CD14-positive monocyte (primary cell): ENCODE measurements at places on chromosomes 4 and X. TPM values are rescaled to one million over a fixed set of nuclear protein-coding genes. Genes with fewer than 3 reads are reported as not detected.

DNA sequence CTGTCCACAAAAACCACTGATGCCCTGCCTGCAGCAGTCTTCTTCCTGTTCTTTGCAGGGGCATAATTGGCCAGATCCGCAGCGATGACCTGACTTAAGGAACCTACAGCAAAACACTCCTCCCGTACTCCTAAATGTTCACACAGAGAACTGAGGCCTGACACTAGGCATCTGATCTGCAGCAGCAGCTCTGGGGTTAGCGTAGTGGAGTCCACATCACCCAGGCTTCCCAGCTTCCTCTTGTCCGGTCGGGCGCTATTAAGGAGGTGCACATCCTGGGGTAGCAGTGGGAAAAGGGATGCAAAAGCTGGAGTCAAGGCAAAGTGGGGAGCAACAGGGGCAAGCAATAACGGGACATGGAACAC, 758 bp downstream of the SCFD2 start:
- peak overlapping the region; percentile 42 for H3K27ac ChIP-seq
- peak overlapping the region; percentile 59 for H3K4me3 ChIP-seq
- H3K27me3 ChIP-seq, result no peaks in the 10 kb centered on the region
- H3K4me1 ChIP-seq, result peaks cover 18% of the 10 kb centered on the region

GRCh38 chr4:153154007-153154975, 50.0 kb upstream of the TRIM2 start:
- H3K4me1 ChIP-seq, result peaks cover 38% of the 10 kb centered on the region
- no peaks in the 10 kb centered on the region for H3K36me3 ChIP-seq
- peaks cover 7% of the 10 kb centered on the region for H3K27me3 ChIP-seq
- peak; percentile 68 for DNase-seq
- H3K27ac ChIP-seq, result no peak overlapping the region

DNA sequence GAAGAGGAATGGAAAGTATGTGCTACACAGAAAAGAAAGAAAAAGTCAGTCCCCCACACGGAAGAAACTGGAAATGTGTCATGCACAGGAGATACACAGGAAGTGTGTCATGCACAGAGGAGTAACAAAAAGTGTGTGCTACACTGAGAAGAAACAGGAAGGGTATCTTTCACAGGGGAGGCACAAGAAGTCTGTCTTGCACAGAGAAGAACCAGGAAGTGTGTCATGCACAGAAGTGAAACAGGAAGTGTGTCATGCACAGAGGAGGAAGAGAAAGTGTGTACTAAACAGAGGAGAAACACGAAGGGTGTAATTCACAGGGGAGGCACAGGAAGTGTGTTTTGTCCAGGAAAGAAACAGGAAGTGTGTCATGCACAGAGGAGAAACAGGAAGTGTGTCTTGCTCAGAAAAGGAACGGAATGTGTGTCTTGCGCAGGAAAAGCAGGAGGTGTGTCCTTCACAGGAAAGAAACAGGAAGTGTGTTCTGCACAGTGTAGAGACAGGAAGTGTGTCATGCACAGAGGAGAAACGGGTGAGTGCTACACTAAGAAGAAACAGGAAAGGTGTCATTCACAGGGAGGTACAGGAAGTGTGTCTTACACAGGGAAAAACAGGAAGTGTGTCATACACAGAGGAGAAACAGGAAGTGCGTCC, 527.2 kb upstream of the PRKX start:
- no peak for DNase-seq
- no peaks in the 10 kb centered on the region for H3K4me1 ChIP-seq
- peak overlapping the region; percentile 50 for H3K27ac ChIP-seq
- no peaks in the 10 kb centered on the region for H3K27me3 ChIP-seq
- H3K36me3 ChIP-seq, result no peaks in the 10 kb centered on the region

DNA sequence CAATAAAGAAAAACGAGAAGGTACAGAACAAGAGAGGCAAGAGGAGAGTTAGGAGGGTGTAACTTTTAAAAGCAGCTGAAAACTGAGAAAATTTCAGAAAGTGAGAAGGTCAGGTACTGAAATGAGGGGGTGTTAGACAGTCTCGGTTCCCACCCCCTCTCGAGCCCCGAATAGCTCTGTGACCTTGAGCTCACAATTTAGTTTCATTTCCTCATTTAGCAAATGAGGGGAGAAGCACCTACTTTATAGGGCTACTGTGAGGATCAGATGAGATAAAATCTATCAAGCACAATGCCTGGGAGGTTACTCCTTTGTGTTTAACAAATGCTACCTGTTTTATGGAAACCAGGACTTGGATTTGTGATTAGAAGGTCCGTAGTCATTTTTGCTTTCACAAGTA, 4.9 kb downstream of the UGT8 start:
- no peaks in the 10 kb centered on the region for H3K36me3 ChIP-seq
- H3K4me3 ChIP-seq, result no peak overlapping the region
- no peaks in the 10 kb centered on the region for H3K4me1 ChIP-seq
- peaks cover 25% of the 10 kb centered on the region for H3K27me3 ChIP-seq
- H3K27ac ChIP-seq, result no peak overlapping the region
- no peak for DNase-seq

PLAC8 gene
- 114 and 141 TPM in 2 replicates for polyA plus RNA-seq

DNA sequence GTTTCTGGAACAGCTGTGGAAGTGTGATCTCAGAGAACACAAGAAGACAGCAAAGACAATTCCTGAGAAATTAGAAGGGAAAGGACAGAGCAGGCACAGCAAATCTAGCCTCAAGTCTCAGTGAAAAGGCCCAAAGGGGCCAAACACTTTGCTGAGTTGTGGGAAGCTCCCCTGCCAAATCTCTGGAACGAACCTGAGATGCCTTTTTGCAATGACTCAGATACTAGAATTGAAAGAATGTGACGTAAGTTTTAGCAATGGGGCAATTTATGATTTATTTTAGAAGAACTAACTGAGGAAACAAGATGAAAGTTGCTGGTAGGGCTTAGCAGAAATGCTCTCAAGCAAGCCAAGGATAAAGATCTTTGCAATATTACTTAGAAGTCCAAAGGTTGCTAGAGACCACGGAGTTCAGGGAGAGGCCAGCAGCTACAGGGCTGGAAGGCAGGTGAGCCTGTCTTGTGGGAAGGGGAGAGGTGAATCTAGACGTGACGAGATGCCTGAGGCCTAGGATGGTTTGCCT, 92.8 kb downstream of the AMELX start:
- H3K27me3 ChIP-seq, result no peaks in the 10 kb centered on the region
- no peaks in the 10 kb centered on the region for H3K4me1 ChIP-seq
- H3K36me3 ChIP-seq, result no peaks in the 10 kb centered on the region
- H3K4me3 ChIP-seq, result no peak overlapping the region

GPR82 gene
- polyA plus RNA-seq, result 0.14 and 0.40 TPM in 2 replicates

GRCh38 chrX:150873616-150874015, 24.9 kb downstream of the CD99L2 start:
- no peaks in the 10 kb centered on the region for H3K36me3 ChIP-seq
- H3K4me1 ChIP-seq, result no peaks in the 10 kb centered on the region
- H3K4me3 ChIP-seq, result no peak overlapping the region
- no peaks in the 10 kb centered on the region for H3K27me3 ChIP-seq
- no peak overlapping the region for H3K27ac ChIP-seq
- DNase-seq, result no peak

GRCh38 chr4:65661471-65661870, 8.8 kb downstream of the EPHA5 start:
- DNase-seq, result no peak
- no peak overlapping the region for H3K27ac ChIP-seq
- H3K36me3 ChIP-seq, result no peaks in the 10 kb centered on the region
- H3K27me3 ChIP-seq, result no peaks in the 10 kb centered on the region
- H3K4me3 ChIP-seq, result no peak overlapping the region

- no peak for DNase-seq
- H3K27me3 ChIP-seq, result no peaks in the 10 kb centered on the region
- no peaks in the 10 kb centered on the region for H3K36me3 ChIP-seq
- no peak overlapping the region for H3K4me3 ChIP-seq
Measured at GRCh38 chr4:128158894-128159293, 97.8 kb downstream of the LARP1B start.

SH2D1A gene
- polyA plus RNA-seq, result 0.24 TPM

FAM47A gene
- polyA plus RNA-seq, result not detected in 2 replicates

DNA sequence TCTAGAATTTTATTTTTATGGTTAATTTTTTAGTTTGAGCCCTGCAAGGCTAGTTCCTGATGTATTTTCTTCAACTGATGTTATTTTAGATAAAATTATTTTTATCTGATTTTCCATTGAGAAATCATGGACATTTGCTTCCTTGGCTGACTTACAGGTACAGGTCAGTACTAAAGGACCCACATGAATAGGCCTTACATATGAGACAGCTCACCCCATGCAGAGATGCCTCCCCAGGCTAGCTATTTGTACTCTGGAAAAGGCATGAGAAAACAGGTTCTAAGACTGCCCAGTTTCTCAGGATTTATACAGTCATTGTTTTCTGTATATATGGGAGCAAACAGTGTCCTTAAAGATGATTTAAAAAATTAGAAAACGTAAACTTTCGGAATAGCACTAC, 255.5 kb downstream of the BMPR1B start:
- no peak overlapping the region for H3K4me3 ChIP-seq
- no peaks in the 10 kb centered on the region for H3K36me3 ChIP-seq
- H3K27me3 ChIP-seq, result no peaks in the 10 kb centered on the region
- H3K4me1 ChIP-seq, result no peaks in the 10 kb centered on the region
- no peak overlapping the region for H3K27ac ChIP-seq

NIPAL1 gene
- polyA plus RNA-seq, result 0.22 TPM

SSX2 gene
- not detected for polyA plus RNA-seq

DNA sequence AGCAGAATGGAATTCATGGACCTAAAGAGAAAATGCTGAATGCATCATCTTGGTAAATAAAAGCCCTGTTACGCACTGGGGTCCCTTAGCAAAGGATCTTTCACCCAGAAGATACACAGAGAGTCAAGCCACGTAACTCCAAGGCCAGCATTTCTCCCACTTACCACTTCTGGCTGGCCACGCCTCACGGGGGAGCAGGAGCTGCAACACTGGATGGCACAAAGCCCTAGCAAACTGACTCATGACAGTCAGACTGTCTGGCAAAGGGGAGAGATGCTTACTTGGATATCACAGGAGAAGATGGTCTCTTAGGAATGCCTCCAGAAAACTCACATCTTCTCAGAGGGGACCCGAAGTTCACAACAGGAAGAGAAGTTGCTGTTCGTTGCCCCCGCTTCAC, 51.4 kb upstream of the BCLAF3 start:
- peaks cover 3% of the 10 kb centered on the region for H3K27me3 ChIP-seq
- no peak overlapping the region for H3K4me3 ChIP-seq
- H3K27ac ChIP-seq, result no peak overlapping the region
- no peaks in the 10 kb centered on the region for H3K36me3 ChIP-seq
- no peaks in the 10 kb centered on the region for H3K4me1 ChIP-seq
- DNase-seq, result no peak

DNA sequence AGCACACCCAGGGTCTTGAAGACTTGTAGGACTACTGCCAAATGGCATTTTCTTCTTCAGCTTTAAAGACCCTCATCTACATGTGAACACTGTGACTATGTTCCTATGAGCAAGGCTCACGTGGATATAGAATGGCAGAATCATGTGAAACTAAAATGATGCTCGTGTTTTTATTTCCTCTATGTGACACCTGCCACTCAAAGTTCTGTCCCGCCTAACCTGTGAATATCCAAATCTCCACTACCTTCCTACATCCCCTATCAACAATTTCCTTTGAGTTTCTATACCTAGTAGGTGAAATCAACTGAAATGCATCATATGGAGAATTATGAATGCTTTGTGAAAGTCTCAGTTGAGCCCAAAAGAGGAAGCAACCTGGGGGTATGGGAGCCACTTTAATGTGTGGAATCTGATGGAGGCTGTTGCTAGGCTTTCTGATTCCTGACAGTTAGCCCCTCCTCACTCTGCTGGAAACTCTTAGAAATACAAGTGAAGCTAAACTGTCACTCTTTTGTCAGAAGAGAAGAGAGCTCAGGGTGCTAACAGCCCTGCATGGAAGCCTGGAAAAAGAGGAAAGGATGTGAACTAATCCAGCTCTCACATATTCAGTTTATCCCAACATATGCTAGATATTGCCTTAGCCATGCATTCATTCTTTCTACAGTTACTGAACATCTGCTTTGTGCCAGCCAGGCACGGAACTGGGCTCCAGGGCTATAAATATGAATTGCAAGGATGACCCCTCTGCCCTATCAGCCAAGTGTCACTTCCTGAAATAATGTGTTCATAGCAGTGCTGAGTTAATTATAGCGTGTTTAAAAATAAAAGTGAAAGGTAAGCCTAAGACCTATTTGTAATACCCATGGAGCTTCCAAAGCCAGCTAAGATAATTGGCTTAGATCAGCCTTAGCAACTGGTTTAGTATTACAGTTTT, 11.0 kb downstream of the LHFPL1 start:
- H3K4me1 ChIP-seq, result peaks cover 15% of the 10 kb centered on the region
- H3K36me3 ChIP-seq, result no peaks in the 10 kb centered on the region
- DNase-seq, result peak; percentile 17
- no peak overlapping the region for H3K27ac ChIP-seq
- H3K27me3 ChIP-seq, result no peaks in the 10 kb centered on the region

- no peak for DNase-seq
- no peak overlapping the region for H3K4me3 ChIP-seq
- no peak overlapping the region for H3K27ac ChIP-seq
Measured at GRCh38 chr4:87419578-87420249, 2.7 kb upstream of the NUDT9 start.

SMR3B gene
- polyA plus RNA-seq, result not detected

DNA sequence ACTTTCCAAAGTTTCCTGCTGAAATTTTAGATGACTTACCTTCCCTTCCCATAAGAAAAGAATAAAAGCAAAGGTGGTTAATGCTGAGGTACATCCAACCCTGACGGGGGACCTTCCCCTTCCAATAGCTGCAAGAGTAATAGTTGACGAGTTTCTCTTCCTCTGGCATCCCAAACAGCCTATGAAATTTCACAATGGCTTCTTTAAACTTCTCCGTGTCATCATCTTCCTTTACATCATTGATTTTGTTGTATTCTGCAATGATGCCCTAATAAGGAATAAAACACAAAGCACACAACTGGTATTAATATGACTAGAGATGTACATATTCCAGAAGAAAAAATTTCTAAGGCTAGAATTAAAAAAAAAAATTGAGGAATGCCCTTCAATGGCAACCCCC, 76.6 kb downstream of the TBC1D9 start:
- no peaks in the 10 kb centered on the region for H3K27me3 ChIP-seq
- peaks cover 81% of the 10 kb centered on the region for H3K36me3 ChIP-seq
- H3K4me3 ChIP-seq, result no peak overlapping the region
- DNase-seq, result peak; percentile 36
- no peaks in the 10 kb centered on the region for H3K4me1 ChIP-seq

- DNase-seq, result no peak
- H3K36me3 ChIP-seq, result no peaks in the 10 kb centered on the region
- no peaks in the 10 kb centered on the region for H3K4me1 ChIP-seq
- no peaks in the 10 kb centered on the region for H3K27me3 ChIP-seq
Measured at GRCh38 chrX:55593296-55593695, 29.9 kb upstream of the FOXR2 start.

KLHL13 gene
- 0.03 and 0.05 TPM in 2 replicates for polyA plus RNA-seq
